H54 (cell line): ENCODE measurements at places on chromosomes 1 and 21.

- no peak for DNase-seq
Observed at GRCh38 chr1:70499695-70500094, 88.6 kb downstream of the CTH start.

GRCh38 chr1:84141182-84142003 lies 2.7 kb upstream of the PRKACB start:
- DNase-seq = no peak

GRCh38 chr21:41510500-41510899 lies 2.5 kb upstream of the TMPRSS2 start:
- no peak for DNase-seq

DNA sequence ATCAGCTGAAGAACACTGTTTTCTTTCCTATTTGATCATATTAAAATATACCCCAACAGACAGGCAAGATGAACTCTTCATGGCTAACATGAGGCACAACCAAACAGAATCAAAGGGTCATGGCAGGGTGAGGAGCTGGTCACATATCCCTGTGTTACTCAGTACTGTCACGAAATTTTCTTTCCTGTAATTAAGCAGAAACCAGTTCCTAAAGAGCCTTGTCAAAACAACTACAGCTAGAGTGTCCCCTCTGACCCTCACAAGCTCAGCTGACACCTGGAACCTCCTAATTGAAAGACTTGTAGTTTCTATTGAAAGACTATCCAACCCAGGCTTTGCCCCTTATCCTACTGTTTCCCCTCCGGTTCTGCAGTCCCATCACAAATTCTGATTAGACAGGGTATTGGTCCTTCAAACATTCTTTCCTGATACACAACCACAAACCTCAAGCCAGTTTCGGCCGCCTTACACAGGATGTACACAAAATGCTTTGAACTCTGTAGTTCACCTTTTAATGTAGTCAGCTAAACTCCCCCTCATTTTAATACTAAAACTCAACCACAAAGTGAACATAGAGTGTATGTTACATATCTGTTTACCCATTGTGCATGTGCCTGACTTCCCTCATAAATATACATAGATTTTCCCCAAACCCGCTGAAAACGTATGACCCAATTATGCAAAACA lies 651.9 kb downstream of the MRPL39 start:
- no peak for DNase-seq

DNA sequence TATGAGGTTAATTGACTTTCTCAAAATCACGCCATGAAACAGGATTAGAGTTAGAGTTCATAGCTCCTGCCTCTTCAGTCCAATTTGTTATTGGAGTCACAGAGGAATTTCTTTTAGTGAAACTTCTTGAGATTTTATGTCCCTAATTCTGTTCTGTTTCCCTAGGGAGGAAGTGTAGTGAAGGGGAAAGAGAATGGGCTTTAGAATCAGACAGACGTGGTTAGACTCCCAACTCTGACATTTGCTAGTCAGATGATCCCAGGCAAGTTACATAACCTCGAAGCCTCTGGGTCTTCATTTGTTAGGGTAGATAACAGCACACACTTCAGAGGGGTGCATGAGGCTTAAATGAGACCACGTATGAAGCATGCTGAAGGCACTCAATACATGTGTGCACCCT lies 83.9 kb downstream of the ASTN1 start:
- no peak for DNase-seq

GRCh38 chr1:35726450-35727433 lies 8.1 kb upstream of the C1orf216 start:
- no peak for DNase-seq

- no peak for DNase-seq
Observed at GRCh38 chr21:35066824-35067223, 17.7 kb upstream of the RUNX1 start.

- DNase-seq = no peak
Observed at GRCh38 chr1:207647671-207648333, 2.9 kb downstream of the CR1L start.

DNA sequence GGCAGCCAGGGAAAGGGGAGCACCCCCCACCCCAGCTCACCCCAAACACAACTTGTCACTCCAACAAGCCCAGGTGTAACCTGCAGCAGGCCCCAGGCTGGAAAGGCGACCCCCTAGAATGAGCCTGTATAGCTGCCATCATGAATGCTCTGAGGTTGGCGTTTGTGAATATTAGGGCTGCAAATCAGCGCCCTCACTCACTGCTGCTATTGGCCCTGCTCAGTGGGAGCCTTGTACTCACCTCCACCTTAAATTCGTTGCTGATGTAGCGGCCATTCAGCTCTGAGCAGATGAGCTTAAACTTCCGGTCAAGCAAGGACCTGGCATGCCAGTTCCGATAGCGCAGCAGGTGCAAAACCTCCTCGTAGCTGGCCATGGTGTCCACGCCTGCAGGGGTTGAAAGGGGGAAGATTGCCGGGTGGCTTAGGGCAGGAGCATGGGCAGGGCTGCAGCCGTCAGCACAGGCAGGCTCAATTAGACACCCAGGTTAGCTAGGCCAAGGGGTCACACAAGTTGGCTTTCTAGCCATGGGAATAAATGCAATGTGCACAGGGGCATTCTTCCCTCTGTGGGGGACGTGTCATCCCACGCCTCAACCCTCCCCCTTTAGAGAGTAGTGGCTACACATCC lies 81.7 kb downstream of the PIK3CD start:
- DNase-seq = no peak

- DNase-seq = no peak
Observed at GRCh38 chr1:179950651-179951050, 4.0 kb upstream of the CEP350 start.

DNA sequence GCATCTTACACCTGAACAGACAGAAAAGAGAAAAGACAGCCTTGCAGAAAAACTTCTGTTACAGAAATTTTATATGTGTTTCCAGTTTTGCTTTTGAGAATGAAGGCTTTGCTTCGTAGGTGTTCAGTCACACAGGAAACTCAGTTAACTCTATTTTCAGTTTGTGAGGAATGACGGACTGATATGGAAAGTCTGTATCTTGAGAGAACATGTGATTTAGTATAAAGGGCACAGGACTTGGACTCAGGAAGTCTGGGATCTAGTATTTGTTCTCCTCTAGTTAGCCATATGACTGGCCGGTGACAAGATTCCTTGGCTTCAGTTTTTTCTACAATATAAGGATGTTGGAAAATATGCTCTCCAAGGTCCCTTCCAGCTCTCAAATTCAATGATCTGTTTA lies 149.1 kb downstream of the OLFM3 start:
- no peak for DNase-seq

GRCh38 chr1:117147341-117147831 lies 25.8 kb upstream of the TRIM45 start:
- DNase-seq = no peak

- DNase-seq = no peak
Observed at GRCh38 chr1:237894131-237894530, 3.4 kb upstream of the ZP4 start.

DNA sequence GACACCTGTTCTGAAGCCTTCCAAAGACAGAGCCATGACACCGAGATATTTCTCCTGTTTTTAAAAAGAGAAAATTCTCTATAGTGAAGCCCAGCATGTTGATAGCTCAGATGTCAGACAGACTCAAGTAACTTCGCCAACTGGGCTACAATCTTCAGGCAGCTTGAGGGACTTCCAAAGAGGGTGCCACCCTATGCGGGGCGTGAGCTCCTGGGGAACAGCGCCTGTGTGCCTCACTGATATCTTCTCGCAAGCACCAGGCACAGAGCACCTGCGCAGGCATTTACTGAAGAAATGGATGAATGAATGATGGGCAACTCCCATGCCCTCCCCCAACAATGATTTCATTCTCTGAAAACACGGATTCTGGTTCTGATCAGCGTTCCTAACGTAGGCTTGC lies 17.6 kb downstream of the RIPK4 start:
- DNase-seq = no peak

DNA sequence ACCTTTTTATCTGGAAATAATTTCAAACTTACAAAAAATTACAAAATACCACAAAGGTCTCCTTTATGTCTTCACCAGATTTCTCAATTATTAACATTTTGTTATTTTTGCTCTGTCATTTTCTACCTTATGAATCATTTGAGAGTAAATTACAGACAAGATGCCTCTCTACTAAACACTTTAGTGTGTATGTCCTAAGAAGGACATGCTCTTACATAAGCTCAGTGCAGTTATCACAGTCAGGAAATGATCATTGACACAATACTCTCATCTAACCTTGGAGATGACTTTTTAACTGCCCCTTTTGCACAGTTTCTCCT lies 378.9 kb upstream of the RUNX1 start:
- DNase-seq = no peak
